ENCODE measurements at places on chromosomes 5 and 9.

GRCh38 chr5:124287813-124288212 is 458.6 kb downstream of the ZNF608 start:
- no peak for DNase-seq

DNA sequence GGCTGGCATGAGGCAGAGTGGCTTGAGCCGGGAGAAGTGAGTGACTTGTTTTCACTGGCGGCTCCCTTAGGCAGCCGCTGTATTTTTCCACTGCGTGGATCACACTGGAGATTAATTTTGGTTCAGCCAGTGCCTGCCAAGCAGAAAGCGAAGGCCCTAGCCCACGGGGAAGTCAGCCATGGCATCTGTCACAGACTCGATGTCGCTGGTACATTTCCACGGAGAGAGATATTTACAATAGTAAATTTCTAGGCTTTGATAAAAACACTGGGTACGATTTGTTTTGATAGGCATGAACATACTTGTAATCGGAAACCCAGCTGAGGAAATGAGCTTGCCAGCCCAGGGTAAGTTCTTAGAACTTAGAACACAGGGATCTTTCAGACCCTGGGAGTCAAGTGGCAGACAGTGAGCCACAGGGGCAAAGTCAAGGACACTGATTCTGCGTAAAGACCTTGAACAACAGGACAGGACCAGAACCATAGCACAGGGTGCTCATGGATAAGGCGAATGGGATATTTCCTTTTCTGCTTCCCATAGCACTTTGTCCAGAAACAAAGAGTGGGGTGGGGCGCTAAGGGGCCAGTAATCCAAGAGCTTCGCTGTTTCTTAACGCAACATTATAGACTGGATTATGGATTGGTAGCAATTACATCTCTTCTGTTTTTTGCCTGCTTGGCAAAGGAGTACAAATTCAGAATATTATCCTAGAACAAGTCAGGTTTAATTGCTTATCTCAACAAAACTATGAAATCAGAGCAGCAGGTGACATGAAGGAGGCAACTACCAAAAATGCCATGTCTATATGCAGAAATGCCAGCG is 4.5 kb downstream of the DUSP1 start:
- DNase-seq: peak; percentile 47

GRCh38 chr9:107137495-107138202 is 145.4 kb upstream of the RAD23B start:
- no peak for DNase-seq

DNA sequence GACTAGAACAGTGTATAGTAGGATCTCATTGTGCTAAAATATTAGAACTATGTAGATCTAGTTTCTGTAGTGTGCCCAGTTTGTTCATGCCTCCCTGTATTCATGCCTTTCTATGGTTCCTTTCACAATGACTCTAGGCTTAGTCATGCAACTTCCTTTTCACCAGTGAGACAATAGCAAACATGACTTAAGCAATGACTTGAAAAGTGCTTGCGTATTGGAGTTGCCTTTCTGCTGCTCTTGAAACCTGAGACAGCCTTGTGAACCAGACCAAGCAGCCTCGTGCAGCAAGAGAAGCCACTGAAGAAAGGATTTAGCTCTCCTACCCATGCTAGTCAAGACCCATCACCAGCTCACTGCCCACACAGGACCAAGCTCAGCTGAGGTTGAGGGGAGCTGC is 294.5 kb upstream of the TAS2R1 start:
- DNase-seq: no peak

GRCh38 chr5:58341476-58341875 is 118.4 kb downstream of the PLK2 start:
- DNase-seq: no peak

GRCh38 chr5:40571729-40572128 is 108.0 kb upstream of the PTGER4 start:
- no peak for DNase-seq

- no peak for DNase-seq
Observed at GRCh38 chr9:97510797-97511654, 9.6 kb downstream of the TMOD1 start.

GRCh38 chr5:139474890-139475791 is 4.3 kb downstream of the SMIM33 start:
- DNase-seq: no peak

GRCh38 chr5:41161271-41161670 is 52.1 kb downstream of the C6 start:
- no peak for DNase-seq

DNA sequence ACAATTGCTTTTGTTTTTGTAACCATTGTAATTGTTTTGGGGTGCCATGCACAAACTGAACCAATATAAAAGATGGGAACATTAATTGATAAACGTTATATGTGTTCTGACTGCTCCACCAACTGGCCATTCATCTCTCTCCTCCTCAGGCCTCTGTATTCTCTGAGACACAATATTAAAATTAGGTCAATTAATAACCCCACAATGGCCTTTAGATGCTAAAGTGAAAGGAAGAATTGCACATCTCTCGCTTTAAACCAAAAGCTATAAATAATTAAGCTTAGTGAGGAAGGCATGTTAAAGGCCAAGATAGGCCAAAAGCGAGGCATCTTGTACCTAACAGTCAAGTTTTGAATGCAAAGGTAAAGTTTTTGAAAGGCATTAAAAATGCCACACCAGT is 448.4 kb upstream of the ITGA1 start:
- no peak for DNase-seq

DNA sequence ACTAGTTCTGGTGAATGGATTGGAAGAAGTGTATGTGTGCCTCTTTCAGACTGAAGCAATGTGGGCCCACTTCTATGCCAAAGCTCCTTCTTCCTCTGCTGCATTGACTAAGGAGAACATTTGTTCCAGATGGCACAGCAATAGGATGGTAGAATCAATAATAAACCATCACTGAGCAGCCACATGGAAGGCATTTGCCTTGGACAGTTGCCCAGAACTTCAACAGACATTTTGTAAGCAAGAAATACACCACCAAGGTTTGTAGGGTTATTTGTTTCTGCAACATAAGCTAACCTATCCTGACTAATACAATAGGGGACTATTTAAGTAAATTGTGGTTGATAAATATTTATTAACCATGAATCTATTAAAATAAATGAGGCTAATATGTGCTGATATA is 37.7 kb upstream of the CSNK1G3 start:
- DNase-seq: no peak
